Panc1 (cell line): ENCODE measurements at places on chromosomes 11 and 22.
A peak's percentile ranks its signal among the peaks of the same experiment; 100 is the strongest.

DNA sequence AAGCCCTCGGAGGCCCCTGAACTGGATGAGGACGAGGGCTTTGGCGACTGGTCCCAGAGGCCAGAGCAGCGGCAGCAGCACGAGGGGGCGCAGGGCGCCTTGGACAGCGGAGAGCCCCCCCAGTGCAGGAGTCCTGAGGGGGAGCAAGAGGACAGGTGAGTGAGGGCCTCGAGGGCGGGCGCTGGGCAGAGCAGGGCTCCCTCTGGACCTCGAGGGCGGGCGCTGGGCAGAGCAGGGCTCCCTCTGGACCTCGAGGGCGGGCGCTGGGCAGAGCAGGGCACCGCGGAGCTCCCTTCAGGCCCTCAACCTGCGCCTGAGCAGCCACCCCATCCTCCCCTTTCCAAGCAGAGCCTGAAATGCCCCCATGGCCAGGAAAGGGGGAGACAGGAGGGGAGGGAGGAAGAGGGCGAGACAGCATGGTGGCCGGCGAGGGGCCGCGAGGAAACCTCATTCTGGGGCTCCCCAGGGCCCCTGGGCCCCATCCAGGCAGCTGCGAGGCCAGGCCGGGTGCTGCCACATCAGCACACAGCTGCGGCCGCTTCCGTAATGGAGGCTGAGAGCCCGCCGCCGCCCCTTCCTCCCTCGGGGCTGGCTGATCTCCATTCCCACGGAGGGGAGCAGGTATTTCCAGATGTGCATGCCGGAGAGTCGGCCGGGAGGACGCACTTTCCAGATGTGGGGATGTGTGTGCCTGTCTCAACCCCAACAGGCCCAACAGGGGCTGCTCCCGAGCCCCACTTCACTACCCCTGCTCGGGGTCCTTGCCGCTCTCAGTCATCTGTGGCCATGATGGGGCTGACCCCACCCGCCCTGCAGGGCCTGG, 10.0 kb downstream of the PRR33 start:
- DNase-seq, result no peak

GRCh38 chr22:44181033-44181911, 547 bp downstream of the PARVG start:
- DNase-seq, result no peak

GRCh38 chr11:70625582-70626518, 227.5 kb downstream of the CTTN start:
- DNase-seq, result no peak

DNA sequence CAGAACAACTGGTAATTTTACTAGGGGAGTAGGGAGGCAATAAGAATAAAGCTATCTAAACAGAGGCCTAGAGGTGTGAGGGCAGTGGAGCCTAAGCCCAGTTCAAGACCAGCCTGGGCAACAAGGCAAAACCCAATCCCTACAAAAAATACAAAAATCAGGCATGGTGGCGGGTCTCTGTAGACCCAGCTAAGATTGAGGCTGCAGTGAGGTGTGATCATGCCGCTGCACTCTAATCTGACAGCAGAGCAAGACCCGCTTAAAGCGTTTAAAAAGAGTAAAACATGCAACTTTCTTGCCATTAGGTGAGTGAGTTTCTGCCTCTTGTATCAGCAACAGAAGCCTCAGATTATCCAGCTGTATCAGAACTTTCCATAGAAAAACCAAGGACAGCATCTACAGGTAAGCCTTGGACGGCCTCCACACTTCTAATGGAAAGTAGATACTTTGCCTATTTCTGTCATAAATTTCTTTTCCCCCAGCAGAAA, 12.1 kb downstream of the TAF1D start:
- DNase-seq, result no peak

DNA sequence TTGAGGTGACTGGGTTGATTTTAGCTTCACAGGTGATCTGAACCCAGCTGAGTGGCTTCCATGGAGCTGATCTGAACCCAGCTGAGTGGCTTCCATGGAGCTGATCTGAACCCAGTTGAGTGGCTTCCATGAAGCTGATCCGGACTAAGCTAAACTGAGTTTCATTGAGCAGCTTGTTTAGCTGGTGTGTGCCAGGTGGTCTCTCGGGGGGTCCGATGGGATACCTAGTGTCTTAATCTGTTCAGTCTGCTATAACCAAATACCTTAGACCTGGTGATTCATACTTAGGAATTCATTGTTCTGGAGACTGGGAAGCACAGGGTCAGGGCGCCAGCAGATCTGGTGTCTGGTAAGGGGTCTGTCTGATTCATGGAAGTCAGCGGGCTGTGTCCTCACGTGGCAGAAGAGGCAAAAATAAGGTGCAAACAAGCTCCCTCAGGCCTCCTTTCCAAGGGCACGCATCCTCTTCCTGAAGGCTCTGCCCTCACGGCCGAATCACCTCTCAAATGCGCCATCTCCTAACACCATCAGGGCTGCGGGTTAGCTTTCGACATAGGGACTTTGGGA, 52.5 kb upstream of the KCNQ1OT1 start:
- no peak for DNase-seq

GRCh38 chr22:44698531-44699421, 3.2 kb upstream of the PRR5 start:
- no peak for DNase-seq

DNA sequence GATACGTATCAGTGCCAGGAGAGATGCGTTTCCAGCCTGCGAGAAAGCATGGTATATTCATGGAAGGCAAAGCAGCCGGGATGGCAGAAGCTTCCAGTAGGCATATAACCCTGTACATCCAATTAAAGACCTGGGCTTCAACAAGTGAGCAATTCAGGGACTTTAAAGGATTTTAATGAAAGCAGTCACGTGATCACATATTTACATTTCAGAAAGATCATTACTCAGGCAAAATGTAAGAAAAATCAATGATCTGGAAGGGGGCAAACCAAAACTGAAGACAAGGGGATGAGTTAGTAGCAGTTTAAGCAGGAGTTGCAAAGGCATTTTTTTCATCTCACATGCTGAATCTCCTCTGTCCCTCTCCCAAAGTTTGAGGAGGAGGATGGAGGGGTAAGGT, 7.8 kb downstream of the CDON start:
- no peak for DNase-seq

GRCh38 chr11:65117206-65118096, at the start of gene ZNHIT2:
Gene ZNHIT2 (minus strand): TSS chr11:65117701. CDS start chr11:65117653, 48 bp downstream.
- peak; percentile 99 for DNase-seq

DNA sequence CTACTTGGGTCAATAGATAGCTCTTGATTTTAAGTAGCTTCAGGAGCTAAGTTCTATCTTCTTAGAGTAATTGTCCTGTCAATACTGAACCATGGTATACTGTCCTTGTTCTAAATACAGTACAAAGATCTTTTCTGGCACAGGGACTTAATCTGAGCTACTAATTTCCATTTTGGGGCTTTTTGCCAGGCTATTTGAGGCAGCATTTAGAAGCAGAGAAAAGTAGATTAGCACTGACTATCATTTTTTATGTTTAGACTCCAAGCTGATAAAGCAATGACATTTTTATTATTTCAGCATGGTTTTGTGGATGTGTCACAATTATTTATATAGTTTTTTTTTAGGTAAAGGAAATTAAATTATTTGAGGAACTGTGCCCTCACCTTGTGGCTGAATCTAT, 163.2 kb downstream of the FAT3 start:
- no peak for DNase-seq

DNA sequence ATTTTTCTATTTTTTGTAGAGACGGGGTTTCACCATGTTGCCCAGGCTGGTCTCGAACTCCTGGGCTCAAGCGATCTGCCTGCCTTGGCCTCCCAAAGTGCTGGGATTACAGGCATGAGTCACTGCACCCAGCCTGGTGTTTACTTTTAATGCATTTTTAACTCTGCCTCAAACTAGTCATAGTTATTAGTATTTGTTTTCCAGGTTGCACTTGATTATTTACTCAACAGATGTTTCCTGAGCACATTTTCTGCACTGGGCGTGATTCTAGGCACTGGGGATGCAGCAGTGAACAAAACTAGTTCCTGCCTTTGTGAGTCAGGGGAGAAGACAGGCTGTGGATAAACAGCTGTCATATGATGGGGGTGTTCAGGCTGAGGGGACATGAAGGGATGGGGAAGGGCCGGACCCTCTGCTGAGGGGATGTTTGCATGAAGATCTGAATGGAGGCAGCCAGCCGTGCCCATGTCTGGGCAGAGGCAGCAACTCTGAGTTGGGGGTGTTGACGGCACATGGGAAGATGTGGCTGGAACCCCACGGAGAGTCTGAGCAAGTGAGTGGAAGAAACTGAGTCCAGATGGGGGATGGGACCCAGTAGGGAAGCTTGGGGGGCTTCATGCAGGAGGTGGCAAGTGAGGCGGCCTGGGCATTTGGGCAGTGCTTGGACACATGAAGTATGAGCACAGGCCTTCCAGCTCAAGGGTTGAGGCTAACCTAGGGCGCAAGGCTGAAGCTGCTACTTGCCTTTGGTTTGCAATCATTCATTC, 34.4 kb downstream of the MPPED1 start:
- DNase-seq, result peak; percentile 17

DNA sequence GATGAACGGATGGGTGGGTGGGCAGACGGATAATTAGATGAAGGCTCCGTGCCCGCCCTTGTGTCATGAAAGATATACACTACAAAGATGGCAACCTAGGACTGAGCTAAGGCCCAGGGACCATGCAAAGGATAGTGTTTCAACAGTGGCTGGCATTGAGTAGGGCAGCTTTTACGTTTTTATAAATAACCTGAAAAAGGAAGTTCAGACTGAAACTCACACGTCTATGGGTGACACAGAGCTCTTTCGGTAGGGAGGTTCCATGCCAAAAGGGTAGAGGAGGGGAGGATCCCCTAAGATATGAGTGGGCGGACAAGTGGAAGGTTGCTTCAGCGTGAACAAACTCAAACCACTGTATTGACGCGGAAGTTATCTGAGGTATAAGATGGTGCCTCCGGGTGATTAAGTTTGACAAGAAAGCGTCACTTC, 90.5 kb downstream of the UBASH3B start:
- DNase-seq, result no peak

DNA sequence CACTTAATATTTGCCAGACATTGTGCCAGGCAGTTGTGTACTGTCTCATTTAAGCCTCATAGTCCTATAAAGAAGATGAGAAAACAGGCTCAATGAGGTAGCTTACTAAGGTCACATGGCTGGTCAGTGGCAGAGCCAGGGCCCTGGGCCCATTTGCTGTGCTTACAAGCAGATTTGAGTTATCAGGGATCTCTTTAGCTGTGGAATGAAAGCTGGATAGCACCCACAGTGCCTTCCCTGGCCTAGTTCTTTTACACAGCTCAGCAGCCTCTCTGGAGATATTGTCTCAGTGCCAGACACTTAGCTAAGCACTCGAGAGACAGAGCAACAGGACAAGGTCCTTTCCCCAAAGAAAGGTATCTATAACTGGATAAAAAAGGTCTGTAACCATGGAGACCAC, 6.1 kb downstream of the TMEM86A start:
- no peak for DNase-seq

GRCh38 chr11:10379022-10379421, 74.1 kb downstream of the ADM start:
- no peak for DNase-seq

- no peak for DNase-seq
Measured at GRCh38 chr11:16773981-16774935, 35.8 kb downstream of the C11orf58 start.

DNA sequence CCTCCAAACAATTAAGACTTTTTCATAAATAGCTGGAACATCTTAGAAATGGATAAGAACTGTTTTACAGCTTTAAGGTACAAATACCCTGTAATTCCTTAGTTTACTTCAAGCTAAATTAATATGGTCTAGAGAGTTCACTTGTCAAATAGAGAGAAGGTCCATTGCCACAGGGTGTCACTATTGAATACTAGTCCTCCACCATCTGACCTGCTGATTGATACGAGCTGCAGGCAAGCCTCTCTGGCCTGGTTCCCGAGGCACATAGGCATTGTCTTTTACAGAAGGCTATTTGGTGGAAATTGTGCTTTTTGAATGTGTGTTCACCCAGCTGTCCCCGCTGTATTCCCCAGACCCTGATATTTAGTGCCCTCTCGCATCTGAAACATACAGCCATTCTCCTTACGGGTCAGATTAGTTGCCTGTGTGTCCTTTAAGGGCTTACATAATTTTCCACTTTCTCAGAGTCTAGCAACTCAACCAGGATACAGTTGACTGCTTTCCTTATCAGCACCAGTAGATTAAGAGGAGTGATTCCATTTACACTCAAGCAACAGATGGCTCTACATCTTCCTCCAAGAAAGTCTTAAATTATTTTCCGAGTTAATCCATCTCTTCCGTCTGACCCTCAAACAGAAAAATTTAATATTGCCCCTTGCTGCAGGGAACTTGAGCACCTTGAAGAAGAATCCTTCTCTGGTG, 788.8 kb upstream of the FAT3 start:
- no peak for DNase-seq

DNA sequence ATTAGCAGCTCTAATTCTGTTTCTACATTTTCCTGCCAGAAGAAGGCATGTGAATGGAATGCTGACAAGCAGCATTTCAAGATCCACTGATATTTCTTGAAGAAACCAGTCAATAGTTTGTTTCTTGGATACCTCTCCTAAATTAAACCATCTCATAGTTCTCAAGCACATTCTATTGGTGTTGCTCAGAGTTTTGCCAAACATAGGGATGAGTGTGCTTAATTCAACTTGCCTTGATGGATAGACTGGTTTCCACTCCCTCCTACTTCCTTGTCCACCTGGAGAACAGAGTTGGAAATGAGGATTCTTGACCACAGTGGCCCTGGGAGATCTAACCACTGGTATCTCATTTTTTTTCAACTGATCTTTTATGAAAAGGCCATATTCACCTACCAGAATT, 29.8 kb upstream of the DDX10 start:
- DNase-seq, result no peak

DNA sequence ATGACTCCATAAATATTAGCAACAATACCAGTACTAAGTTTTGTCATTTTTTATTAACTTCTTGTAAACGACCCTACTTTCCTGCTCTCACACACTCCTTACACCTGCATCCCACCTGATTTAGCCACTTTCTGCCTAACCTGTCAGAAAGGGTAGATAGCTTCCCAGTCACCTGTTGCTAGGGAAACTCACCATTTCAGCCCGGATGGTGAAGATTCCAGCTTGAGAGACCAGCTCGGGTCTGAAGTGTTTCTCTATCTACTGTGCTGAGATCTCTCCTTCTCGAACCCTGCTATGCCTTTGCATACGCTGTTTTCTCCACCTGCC, at the start of gene PARVG:
PARVG (plus strand) TSS at position 220 of the 327 bp plus-strand sequence. CDS start 2,405 bp downstream, outside the sequence.
- no peak for DNase-seq

DNA sequence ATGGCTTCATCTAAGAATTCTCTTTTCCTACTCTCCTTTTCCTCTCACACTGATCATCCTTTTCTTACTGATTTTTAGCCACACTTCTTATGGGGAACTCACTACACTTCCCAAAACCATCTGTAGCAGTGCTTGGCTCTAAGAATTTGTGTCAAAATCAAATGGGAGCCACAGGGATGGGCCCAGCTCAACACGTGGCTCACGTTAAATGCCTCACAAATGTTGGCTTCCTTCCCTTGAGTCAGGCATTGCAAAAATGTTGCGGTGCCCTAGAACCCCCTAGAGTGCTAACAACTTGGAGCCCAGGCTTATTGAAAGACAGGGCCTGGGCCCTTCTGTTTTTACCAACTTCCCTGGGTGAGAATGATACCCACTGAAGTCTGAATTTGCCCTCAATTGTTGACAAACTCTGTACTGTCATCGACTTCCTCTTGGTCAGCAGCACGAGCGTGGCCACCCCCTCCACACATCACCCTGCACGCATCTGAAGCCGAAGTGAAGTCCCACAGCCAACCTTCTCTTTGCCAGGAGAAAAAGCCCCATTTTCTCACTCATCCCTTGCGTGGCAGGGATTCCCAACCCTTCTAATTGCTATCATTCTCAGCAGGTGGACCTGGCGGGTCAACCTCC, 69.7 kb downstream of the ELFN2 start:
- no peak for DNase-seq

GRCh38 chr11:58330861-58331260, 28.0 kb downstream of the OR5B17 start:
- DNase-seq, result no peak

- no peak for DNase-seq
Measured at GRCh38 chr22:27878541-27878940, 40.5 kb downstream of the PITPNB start.
